ENCODE measurements at places on chromosomes 16 and 17.

- DNase-seq = no peak
Observed at GRCh38 chr17:9987779-9988585, 82.9 kb upstream of the RCVRN start.

DNA sequence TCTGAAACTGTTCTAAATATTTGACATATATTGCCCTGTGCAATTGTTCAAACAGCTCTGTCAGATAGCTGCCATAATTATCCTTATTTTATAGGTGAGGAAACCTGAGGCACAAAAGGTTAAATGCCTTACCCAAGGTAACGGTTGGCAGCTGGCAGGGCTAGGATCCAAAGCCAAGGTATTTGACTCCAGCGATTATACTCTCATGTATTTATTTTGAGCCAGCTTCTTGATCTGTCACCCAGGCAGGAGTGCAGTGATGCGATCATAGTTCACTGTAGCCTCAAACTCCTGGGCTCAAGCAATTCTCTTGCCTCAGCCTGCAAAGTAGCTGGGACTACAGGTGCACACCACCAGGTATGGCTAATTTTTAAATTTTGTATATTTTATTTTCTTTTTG lies 7.2 kb downstream of the ENO3 start:
- no peak for DNase-seq

DNA sequence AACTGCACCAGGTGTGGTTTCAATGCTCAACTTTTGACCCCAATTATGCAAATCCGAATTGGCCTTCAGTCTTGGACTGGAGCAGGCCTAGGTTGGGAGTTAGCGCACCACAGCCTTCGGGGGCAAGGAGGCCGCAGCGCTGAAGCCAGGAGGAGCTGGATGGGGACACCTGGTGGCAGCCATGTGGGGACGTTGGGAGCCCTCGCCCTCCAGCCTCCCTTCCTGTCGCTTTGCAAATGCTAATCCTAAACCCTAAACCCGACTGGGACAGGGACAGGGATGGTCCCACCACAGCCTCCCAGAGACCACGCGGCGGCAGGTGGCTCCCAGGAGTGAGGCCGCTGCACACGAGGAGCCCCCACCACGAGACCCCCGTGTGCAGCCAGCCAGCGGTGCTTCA lies 58.7 kb downstream of the KLHDC4 start:
- DNase-seq = no peak

- no peak for DNase-seq
Observed at GRCh38 chr17:63109661-63110060, 143.6 kb downstream of the TANC2 start.

GRCh38 chr17:63151941-63152523 lies 186.0 kb downstream of the TANC2 start:
- no peak for DNase-seq

DNA sequence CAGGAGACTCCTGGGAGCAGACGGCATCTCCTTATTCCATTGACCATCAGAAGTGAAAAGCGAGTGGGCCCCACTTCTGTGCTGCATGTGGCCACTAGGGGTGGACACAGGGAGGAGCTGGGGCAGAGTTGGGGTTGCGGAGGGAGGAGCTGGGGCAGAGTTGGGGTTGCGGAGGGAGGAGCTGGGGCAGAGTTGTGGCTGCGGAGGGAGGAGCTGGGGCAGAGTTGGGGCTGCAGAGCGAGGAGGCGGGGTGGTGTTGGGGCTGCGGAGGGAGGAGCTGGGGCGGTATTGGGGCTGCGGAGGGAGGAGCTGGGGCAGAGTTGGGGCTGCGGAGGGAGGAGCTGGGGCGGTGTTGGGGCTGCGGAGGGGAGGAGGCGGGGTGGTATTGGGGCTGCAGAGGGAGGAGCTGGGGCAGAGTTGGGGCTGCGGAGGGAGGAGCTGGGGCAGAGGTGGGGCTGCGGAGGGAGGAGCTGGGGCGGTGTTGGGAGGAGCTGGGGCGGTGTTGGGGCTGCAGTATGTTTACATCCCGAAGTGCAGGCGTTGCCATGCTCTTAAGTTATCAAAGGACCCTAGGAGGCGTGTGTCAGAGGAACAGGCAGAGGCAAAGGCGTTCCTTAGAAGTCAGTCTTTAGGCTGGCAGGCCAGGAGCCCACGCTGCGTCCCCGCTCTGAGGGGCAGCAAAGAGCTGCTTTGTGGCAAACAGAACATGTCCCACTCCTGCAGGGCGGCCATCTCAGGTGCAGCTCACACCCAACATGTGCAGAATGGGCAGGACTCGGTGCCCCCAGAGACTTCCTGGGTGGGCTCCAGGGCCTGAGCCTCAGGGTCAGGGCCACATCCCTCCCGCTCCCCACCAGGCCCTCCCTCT lies 76.0 kb downstream of the ZNF778 start:
- DNase-seq = no peak

- DNase-seq = no peak
Observed at GRCh38 chr16:27242398-27242797, 26.2 kb downstream of the NSMCE1 start.

DNA sequence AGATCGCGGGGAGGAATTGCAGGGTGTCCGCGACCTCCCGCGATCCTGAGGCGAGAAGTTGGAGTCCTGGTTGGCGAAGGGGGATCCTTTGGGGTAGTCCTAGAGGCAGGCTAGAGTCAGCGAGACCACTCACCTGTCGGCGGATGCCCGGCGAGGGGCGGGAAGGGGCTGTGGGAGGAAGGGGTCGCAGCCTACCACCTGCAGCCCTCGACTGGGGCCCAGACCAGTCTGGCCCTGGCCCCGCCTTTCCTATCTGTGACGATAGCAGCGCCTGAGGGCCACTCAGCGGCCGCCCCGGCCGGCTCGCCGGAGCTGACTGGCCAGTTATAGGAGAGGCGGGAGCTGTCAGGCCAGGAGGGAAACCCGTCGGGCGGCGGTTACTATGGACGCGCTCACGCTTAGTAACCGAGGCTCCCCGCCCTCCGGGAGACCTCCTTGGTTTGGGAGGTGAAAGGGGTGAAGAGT lies at the start of gene TEKT3:
TSS of gene TEKT3 (minus strand) at position 213 of the 465 bp plus-strand sequence. CDS start 10,012 bp downstream, outside the sequence.
- no peak for DNase-seq

- no peak for DNase-seq
Observed at GRCh38 chr16:66260522-66261254, 105.8 kb upstream of the CDH5 start.

- no peak for DNase-seq
Observed at GRCh38 chr16:60110531-60110930, 1376.4 kb upstream of the GOT2 start.

GRCh38 chr17:77528516-77529327 lies 388.0 kb downstream of the SEC14L1 start:
- peak; percentile 37 for DNase-seq

GRCh38 chr16:66620429-66620795 lies 15.9 kb downstream of the CMTM3 start:
- DNase-seq = no peak

GRCh38 chr17:47776330-47777197 lies 43.5 kb downstream of the TBX21 start:
- DNase-seq = peak; percentile 33
